ENCODE measurements at places on chromosomes 4 and X.

DNA sequence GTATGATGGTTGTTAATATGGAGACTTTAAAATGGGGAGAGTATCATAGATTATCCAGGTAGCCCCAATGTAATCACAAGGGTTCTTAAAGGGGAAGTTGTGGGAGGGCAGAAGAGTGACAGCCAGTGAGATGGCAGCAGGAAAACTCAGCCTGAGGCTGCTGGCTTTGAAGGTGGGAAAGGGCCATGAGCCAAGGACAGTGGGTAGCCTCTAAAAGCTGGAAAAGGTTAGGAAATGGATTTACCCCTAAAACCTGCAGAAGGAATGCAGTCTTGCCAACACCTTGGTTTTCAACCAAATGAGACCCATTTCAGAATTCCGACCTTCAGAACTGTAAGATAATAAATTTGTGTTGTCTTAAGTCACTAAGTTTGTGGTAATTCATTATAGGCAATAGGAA is 68.8 kb upstream of the BLTP1 start:
- no peak for DNase-seq

GRCh38 chr4:176439611-176440010 is 119.8 kb downstream of the SPCS3 start:
- DNase-seq, result no peak

- no peak for DNase-seq
These were observed 75.1 kb downstream of the TENM3 start for GRCh38 chr4:182318256-182318655.

DNA sequence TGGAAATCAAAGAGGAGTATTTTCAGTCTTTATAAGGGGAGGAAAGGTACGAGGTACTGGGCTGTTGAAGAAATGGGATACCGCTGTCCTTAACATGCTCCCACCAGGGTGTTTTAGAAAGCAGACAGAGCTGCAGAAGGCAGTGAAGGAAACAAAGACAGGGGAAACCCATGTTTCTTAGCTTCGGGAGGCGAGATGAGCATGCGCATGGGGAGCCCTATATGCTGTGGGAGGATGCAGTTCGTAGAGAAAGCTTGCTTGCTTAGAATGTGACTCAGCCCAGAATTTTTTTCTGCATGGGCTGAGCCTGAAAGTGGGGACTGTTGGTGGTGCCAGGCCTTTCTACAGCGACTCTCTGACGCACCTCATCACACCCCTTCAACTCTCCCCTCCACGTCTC is 28.8 kb upstream of the SCOC start:
- DNase-seq, result no peak

Measured in MM.1S (cell line).